ENCODE measurements at places on chromosomes 1 and 21.

DNA sequence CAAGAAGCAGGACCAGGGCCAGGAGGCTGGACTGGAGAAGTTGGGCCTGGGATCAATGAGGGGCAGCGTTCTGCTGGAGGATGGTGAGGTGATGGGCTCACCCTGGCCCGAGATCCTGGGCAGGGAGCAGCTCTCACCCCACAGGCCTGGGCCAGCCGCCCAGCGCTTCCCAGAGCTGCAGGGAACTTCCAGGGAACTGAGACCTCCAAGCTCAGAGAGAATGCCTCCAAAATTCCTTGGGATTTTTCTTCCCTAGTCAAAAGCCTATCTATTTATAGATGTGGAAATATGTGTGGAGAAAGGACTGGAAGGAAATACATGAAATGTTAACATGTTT lies 121.2 kb downstream of the SPSB1 start:
- DNase-seq = peak; percentile 77

DNA sequence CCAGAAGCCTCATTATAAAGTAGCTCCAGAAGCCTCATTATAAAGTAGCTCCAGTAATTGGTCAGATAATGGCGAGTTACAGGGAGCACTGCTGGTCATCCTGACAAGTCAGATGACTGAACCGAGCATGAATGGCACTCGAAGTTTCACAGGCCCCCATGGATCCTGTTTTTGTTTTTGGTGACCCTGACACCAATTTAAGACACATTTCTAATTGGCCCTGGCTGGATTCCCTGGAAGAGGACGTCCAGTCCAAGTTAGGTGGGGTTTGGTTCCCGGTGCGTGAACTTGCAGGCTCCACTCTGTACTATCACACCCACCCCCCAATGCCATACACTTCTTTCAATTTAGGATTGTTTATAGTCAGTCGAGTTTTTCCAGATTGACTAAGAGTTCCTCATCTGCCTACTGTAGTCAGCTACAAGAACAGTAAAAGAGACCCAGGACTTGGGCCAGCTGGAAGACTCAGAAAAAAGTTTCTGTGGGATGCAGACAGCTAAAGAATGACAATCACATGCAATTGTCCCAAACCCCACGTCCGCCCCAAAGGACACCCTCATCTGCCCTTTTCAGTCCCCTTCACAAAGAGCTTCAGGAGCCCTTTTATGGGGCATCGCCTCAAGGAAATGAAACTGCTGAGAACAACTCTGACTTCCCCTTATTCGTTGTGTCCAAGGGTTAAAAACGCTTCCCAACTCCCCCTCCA lies 2.7 kb downstream of the DHRS3 start:
- DNase-seq = no peak

- DNase-seq = no peak
These were observed 91.5 kb downstream of the KIF14 start for GRCh38 chr1:200528858-200529606.

- no peak for DNase-seq
These were observed 18.4 kb upstream of the PRDM16 start for GRCh38 chr1:3050603-3051002.

GRCh38 chr1:212078826-212079225 lies 43.3 kb downstream of the DTL start:
- no peak for DNase-seq

DNA sequence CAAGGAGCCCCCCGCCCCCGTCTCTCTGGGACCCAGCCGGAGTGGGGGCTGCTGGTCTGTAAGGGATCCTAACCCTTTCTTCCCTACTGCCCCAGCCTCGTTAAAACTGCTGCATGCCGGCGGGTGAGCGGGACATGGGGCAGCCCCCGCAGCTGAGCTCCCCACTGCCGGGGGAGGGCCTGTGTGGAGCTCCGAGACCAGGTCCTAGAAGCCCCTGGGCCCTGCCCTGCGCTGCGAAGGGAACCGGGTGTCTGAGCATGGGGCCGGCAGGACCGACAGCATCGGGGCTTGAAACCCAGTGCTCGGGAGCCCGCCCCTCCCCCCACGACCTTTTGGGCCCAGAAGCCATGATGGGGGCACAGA lies 9.2 kb upstream of the COL6A1 start:
- peak; percentile 67 for DNase-seq

DNA sequence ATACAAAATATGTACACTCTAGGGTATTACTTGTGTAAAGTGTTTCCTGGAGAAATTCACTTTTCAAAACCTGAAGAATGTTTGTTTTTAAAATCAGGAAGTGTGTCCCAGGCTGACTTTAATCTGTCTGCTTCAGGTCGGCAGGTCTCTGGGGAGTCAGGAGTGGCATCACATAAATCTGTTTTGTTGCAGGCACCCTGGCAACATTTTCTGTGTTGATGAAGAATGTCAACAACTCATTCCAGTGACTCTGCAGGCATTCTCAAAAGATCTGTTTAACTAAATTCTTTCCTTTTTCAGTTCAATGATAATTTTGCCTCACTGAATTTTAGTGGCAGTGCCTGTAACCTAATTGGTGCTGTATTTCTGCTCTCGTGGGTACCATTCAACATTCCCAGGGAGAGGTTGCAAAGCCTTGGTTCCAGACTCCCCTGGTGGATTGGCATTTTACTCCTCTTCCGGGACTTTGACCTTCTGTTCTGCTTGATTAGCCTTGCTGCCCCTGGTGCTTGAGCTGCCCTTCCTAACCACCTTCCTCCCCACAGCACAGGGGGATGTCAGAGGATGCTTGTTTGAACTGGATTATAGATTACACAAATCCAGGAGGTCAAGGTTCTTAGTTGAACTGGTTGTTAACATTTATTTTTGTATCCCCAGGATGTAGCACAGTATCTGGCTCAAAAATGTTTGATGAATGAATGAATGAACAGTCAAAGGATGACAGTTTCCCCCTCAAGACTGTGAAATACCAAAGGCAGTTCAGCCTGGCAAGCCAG lies 55.4 kb upstream of the LPGAT1 start:
- DNase-seq = no peak

GRCh38 chr1:234691567-234691966 lies 81.6 kb upstream of the IRF2BP2 start:
- no peak for DNase-seq

- DNase-seq = no peak
These were observed 6.8 kb downstream of the LHX4 start for GRCh38 chr1:180236698-180237509.

DNA sequence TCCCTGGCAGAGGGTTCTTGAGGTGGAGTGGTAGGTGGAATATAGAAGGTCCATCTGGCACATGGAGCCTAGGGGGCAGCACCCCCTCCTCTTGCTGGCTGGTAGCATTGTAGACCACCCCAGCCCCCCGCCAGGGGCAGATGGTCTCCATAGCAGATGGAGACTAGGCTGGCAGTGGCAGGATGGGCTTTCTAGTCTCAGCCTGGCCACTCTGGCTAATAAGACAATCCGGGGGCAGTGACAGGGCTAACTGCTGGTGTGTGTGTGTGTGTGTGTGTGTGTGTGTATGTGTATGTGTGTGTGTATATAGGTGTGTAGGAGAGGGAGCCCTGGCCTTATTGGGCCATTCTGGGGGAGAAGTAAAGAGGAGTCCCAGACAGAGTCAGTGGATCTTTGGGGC lies 16.1 kb downstream of the UTP11 start:
- no peak for DNase-seq

- no peak for DNase-seq
These were observed 53.0 kb upstream of the PRDX6 start for GRCh38 chr1:173424143-173424542.

DNA sequence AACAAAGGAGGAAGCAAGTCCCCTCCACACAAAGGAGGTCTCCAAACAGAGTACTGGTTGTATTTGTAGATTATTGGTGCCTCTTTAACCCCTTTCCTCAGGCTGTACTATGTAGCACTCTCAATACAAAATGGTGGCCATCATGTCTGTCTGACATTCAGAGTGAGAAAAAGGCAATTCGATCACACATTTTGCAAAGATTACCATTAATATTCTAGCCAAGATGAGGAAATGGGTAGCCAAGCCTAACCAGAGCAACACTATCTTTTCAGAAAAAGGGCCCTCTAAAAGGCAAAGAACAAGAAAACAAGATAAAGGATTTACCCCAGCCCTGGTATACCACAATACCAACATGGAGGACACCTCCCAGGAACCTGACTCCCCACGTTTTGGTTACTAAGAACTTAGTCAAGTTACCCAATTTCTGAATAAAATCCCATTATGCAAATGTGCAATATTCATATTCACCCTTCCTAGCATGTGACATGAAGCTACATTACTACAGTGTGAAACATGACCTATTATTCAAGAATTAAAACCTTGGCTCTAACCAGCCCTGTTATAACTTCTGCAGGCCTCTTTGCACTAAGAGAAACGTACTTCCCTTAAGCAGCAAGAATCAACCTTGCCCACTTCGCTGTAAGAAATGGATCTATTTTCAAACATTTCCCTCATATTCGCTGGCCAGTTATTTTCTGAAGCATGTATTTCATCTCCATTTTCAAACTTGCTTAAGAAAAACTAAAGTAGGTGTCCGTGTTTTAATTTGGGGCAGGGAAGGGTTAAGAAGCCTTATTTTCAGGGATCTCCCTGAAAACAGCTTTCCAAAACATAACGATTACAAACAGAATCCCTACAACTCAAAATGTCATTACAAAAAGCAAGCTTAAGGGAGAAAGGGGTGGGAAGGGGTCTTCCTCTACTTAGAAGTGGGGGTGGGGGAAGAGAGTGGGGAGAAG lies 2.1 kb downstream of the KDM5B start:
- no peak for DNase-seq

GRCh38 chr1:192512426-192513162 lies 63.0 kb upstream of the RGS1 start:
- DNase-seq = no peak

DNA sequence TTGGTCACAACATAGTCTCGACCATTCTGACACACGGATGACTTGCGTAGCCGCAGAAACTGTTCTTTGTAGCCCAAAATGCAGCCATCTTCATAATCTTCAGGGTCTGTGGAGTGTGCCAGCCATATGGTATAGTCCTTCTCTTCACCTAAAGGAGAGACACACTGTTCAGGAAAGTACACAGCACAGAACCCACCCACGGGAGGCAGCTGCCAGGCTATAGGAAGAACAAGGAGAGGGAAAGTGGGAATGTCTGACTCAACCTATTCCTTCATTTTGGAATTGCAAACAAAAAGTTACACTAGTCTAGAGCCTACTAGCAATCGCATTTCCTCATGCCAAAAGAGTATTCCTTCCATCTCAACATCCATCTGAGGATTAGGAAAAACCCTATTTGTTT lies 16.2 kb upstream of the MYBPHL start:
- no peak for DNase-seq

DNA sequence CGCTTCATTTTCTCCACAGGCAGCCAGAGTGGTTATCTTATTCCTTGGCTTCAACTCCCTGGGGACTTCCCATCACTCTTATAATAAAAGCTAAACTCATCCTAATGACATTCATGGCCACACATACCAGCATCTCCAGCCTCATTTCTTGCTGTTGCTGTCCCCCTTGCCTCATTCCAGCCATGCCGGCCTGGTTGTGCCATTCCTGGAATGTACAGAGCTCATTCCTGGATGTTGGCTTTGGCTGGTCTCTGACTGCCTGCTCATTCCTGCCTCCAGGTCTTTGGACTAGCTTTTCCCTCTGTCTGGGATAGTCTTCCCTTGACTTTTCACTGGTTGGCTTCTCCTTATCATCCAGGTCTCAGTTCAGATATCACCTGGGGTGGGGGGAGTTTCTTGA lies 2.4 kb upstream of the PEF1 start:
- DNase-seq = no peak

GRCh38 chr1:203743091-203743571 lies 21.9 kb upstream of the LAX1 start:
- no peak for DNase-seq

DNA sequence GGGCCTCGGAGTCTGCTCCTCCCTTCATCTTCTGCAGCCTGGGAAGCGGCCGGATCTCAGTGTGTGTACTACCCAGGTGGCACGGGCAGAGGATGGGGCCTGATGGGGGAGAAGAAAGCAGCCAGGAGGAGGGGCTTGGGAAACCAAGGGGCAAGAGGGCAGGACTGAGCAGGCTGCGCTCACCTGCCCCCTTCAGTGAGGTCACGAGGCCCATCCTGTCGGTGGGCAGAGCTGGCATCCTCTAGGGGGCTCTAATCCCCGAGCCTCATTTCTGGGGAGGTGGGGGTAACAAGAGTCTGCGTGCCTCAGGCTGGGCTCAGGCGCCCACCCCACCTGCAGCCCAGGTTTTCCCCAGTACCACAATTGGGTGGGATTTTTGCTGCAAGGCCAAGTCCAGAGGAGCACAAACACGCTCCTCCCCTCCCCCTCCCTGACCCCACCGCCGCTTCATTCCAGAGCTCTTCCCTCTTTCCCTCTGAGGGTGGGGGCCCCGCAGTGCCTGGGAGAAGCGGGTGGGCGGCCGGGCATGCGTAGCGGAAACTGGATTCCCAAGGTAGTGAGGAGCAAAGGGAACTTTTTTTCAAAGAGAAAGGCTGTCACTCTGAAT lies 1.8 kb upstream of the WNT3A start:
- peak; percentile 5 for DNase-seq

DNA sequence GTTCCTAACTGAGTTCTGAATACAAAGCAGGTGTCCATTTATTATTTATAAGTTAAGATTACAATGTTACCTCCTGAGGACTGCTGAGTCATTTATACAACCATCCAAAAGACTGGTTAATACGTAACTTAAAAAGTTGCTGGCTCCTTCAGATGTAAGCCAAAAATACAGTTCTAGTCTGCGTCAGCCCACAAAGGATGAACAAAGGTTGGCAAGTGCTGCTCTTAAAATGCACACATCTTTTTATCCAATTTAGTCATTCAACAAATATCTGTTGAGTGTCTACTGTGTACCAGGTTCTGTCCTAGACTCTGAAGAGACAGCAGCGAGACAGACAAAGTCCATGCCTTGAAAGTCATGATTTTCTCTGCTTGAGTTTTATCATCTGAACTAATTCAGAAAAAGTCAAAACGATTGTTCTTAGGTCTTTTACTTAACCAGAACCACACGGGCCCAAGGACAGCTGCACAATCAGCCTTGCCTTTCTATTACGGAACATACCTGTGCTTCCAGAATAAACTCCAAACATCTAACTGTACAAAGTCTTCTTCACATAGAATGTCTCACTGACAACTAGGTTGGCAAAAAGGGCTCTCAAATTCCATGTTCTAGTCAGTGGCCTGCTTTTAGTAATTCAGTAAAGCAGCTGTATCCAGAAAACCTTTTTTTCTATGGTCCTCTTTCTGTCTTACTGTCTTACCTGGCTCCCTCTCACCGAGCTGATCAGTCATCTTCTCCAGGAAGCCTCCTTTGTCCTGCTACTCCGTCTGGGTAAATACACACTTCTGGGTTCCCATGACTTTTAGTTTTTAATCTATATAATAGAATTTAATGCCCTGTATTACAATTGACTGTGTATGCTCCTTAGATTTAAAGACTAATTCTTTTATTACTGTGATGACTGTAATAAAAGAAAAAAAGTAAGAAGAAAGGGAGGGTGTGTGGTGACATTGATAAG lies 15.5 kb upstream of the CNN3 start:
- DNase-seq = no peak

DNA sequence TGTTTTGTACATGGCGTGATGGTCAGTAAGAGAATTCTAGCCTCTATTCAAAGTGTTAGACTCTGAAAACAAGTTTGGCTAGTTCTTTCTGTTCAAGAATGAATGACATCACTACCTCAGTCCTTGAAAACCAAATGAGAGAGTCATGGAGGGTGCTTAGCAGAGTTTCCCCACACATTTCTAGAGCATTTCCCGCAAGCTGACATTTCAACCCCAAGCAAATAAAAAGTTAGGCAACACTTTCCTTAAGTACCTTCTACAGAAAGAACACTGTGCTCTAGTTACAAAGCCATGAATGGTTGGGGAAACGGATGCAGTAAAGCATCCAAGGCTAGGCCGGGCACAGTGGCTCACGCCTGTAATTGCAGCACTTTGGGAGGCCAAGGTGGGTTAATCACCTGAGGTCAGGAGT lies 47.9 kb upstream of the SLC44A3 start:
- no peak for DNase-seq

- DNase-seq = no peak
These were observed 59.9 kb upstream of the CACNA1E start for GRCh38 chr1:181423301-181423918.

Data from uterus (tissue), 4 donors.